Left lung (tissue), 14 donors: ENCODE measurements at places on chromosomes 6 and 20. TPM values are rescaled to one million over a fixed set of nuclear protein-coding genes. Genes with fewer than 3 reads are reported as not detected.

GRCh38 chr6:117706504-117706903 lies 31.2 kb downstream of the NUS1 start:
- no peaks in the 10 kb centered on the region for H3K27me3 ChIP-seq
- peaks cover 58% of the 10 kb centered on the region for H3K36me3 ChIP-seq
- no peak overlapping the region for H3K4me3 ChIP-seq
- H3K4me1 ChIP-seq, result no peaks in the 10 kb centered on the region
- DNase-seq, result no peak

DNA sequence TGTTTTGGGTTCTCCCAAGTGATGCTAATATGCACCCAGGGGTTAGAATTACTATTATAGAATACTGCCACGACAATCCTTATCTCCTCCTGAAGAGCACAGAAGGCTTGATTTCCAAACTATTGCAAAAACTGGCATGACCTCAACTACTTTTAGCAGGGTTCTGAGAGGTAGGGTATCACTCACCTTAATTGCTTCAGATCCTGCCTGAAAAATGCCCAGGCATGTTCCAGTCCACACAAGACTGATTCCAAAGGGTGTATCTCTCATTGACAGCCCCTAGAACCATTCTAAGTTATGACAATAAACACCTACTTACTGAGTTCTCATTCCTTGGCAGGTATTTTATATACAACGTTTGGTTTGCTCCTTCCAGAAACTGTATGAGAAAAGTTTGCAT lies 5.0 kb upstream of the DSE start:
- H3K27me3 ChIP-seq, result no peaks in the 10 kb centered on the region
- H3K27ac ChIP-seq, result no peak overlapping the region
- no peak overlapping the region for H3K4me3 ChIP-seq
- H3K4me1 ChIP-seq, result peaks cover 48% of the 10 kb centered on the region
- DNase-seq, result no peak
- H3K36me3 ChIP-seq, result no peaks in the 10 kb centered on the region

- no peak for DNase-seq
- peaks cover 34% of the 10 kb centered on the region for H3K36me3 ChIP-seq
Measured at GRCh38 chr6:89087881-89088280, 7.3 kb downstream of the PNRC1 start.

DNA sequence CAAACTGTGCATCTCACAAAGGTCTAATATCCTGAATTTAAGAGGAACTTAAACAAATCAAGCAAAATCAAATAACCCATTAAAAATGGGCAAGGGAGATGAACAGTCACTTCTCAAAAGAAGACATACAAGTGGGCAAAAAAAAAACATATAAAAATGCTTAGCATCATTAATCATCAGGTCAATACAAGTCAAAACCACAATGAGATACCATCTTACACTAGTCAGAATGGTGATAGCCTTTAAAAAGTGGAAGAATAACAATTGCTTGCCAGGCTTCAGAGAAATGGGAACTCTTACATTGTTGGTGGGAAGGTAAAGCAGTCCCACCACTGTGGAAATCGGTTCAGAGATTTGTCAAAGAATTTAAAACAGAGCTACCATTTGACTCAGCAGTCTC lies 646.7 kb upstream of the PTCHD4 start:
- no peaks in the 10 kb centered on the region for H3K36me3 ChIP-seq
- H3K4me1 ChIP-seq, result no peaks in the 10 kb centered on the region
- no peaks in the 10 kb centered on the region for H3K27me3 ChIP-seq
- no peak overlapping the region for H3K4me3 ChIP-seq
- DNase-seq, result no peak

DNA sequence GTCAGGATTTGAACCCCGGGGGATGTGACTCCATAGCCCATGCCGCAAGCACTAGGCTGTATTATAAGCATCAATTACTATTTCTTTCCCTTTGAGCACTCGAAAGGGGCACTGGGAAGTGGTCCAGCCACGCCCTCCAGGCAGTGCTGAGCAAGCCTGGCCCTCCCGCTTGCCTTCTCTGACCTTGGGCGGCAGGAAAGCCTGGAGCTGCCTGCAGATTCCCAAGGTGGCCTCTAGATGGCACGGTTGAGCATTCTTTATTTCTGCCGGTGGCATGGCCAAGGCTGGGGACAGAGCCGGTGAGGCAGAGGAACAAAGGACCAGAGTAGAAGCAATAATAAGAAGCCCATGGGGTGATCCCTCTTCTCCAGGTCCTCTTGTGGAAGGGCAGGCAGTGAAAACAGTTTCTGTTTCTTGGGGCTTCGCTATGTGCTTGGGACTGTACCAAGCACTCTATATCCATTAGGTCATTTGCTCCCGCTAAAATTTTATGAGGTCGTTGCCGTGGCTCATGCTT lies 32.0 kb downstream of the ARHGAP40 start:
- no peaks in the 10 kb centered on the region for H3K36me3 ChIP-seq
- peak; percentile 78 for DNase-seq
- H3K27me3 ChIP-seq, result peaks cover 27% of the 10 kb centered on the region
- H3K27ac ChIP-seq, result no peak overlapping the region

RIPOR3 gene
- 3.6 TPM for polyA plus RNA-seq

SAMD10 gene
- polyA plus RNA-seq, result 8.0 TPM

STMND1 gene
- 6.5 TPM for polyA plus RNA-seq

SGK2 gene
- 8.8 TPM for polyA plus RNA-seq

TRIM26 gene
- polyA plus RNA-seq, result 30.8 TPM

OVOL2 gene
- 8.5 TPM for polyA plus RNA-seq
